ENCODE measurements at places on chromosomes 12 and 14.

DNA sequence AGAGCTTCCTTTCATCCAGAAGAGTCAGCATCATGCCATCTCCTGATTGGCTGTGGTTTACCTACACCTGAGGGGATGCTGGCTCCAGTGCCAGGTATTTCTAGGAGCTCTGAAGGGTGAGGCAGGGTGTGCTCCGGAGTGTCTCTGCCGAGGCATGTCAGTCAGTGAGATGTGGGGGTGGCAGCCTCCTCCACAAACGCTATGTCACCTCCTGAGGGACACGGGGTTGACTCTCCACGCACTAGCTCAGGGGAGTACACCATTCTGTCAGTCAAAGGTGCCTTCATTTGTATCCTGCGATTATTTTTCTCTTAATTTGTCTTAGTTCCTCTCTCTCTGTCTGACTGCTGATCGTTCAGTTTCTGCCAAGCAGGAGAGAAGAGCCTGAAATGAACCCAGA, 604.5 kb downstream of the VRK1 start:
- DNase-seq, result no peak

DNA sequence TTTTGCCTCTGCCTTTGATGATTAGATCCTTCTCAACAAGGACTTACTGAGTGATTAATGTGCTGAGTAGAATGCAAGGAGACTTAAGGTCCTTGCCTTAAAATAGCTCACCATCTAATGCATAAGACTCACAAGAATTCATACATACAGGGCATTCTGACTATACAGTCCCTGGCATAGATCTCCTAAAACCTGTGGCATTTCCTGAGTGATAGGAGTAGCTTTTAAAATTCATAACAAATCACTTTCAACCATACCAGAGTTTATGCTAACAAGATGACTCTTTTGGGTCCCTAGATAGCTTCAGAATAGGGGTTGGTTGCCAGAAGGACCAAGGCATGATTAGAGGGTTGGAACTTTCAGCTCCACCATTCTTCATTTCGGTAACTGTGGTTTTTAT, 48.8 kb downstream of the STXBP6 start:
- no peak for DNase-seq

DNA sequence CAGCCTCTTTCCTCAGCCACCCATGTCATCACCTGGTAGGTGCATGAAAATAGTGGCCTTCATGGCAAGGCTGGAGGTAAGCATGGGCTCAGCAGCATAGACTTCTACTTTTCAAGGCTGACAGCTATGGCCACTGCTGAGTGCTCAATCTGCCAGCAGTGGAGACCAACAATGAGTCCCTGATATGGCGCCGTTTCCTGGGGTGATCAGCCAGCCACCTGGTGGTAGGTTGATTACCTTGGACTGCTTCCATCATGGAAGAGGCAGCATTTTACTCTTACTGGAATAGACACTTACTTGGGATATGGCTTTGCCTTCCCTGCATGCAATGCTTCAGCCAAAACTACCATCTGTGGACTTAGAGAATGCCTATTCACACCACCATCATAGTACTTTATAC, 39.5 kb upstream of the USP44 start:
- no peak for DNase-seq

GRCh38 chr12:102976609-102977280, 19.3 kb downstream of the ASCL1 start:
- no peak for DNase-seq

- no peak for DNase-seq
Observed at GRCh38 chr12:53971686-53972085, 1.2 kb upstream of the HOXC11 start.

DNA sequence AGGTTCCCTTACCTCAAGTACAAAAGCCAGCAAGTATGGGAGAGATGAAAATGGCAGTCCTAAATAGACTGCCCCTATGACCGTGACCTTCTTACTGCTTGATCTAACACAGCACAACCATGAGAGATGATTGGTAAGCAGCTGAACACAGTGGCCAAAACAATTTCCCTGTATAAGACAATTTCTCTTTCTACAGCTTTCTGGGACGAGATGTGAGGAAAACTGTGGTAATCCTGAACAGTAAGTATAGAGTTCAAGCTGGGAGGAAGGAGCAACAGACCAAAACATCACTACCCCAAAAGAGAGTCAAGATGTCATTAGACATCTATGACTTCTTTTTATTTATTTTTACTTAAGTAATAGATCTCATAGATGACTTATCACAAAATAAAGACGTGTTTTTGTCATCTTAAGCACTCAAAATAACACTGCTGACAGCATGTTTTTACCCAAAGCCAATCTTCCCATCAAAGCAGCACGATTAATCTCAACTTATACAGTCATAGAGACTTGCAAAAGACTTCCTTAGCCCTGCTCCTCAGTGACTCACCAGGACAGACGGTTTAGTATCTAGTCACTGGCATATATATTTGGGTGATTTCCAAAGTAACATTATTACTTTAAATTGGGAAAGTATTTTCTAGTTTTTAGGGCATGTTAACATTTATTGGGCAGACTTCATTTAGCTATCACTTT, 3.7 kb downstream of the TMEM52B start:
- no peak for DNase-seq

DNA sequence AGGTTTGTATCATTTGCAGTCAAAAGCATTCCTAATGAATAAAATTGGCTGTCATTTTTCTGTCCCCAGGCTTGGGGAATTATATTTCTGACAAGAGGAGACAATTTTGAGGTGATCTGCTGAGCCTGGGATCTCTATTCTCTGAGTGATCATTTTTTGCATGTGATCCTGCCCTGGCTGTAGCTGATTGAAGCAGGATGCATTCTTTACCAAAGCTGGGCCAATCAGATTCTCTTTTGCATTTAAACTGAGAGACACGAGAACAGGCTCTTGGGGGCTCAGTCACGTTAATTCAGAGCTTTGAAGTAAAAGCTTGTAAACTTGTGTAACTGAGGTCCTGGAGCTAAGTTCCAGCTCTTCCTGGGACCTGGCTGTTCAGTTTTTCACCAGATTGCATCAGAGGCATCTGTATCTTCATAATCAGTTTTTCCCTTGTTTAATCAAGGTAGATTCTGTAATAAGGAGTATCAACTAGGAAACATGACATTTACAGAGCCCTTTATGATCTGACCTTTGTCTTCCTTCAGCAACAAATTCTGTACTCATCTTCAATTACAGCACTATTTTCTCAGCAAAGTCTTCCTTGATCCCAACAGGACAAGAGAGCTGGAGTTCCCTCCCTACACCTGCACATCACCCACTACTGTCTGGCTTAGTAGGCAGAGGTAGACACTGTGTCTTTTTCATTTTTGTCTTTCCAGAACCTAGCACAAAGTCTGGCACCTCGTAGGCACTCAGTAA, 35.0 kb upstream of the MANSC4 start:
- no peak for DNase-seq

- DNase-seq, result no peak
Observed at GRCh38 chr12:98771811-98772752, 127.0 kb downstream of the APAF1 start.

DNA sequence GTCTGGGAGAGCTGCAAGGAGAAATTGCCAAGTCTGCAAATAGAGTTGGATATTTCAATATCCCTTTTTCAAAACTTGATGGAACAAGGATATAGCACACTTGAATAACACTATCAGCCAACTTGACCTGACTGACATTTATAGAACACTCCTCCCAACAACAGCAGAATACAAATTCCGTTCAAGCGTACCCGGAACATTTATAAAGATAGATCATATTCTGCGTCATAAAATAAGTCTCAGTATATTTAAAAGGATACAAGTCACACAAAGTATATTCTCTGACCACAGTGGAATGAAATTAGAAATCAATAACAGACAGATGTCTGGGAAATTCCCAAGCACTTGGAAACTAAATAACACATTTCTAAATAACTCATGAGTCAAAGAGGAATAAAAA, 29.0 kb upstream of the MEG3 start:
- DNase-seq, result no peak

- no peak for DNase-seq
Observed at GRCh38 chr12:22039361-22039760, 6.7 kb upstream of the CMAS start.

DNA sequence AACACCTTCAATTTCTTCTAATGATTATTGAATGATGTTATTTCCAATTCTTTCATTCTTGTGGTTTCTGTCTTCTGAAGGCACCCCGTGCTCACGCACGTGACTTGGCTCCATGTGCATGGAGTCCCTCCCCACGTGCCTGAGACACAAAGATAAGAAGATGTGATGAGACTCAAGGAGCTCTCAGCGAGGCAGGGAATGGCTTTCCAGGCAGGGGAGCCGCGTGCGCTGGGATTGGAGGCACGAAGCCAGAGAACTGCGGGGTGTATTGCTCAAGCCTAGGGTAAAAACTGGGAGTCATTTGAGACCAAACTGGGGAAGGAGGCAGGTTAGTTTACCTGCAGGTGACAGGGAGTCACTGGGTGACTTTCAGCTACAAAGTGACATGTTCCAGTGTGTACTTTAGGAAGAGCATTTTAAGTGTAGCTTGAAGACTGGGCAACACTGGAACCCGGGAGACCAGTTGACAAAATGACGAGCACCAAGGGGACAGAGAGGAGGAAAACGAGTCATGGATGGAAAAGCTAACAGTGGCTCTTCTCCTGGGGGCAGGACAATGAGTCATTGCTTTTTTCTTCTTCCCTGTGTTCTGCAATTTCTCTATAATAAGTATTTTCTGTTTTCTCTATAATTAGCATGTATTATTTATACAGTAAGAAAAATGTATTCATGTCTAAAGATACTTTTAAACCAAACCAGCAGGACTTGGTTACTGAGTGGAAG, 311.7 kb upstream of the FKBP4 start:
- no peak for DNase-seq

- no peak for DNase-seq
Observed at GRCh38 chr12:42766754-42767153, 177.2 kb upstream of the PRICKLE1 start.

- DNase-seq, result no peak
Observed at GRCh38 chr14:64279704-64280668, 14.2 kb downstream of the ESR2 start.

GRCh38 chr12:58703866-58704265, 216.4 kb downstream of the LRIG3 start:
- DNase-seq, result no peak

GRCh38 chr14:104377256-104377655, 202.3 kb upstream of the C14orf180 start:
- no peak for DNase-seq

- no peak for DNase-seq
Observed at GRCh38 chr12:62834971-62835547, 99.9 kb downstream of the PPM1H start.

DNA sequence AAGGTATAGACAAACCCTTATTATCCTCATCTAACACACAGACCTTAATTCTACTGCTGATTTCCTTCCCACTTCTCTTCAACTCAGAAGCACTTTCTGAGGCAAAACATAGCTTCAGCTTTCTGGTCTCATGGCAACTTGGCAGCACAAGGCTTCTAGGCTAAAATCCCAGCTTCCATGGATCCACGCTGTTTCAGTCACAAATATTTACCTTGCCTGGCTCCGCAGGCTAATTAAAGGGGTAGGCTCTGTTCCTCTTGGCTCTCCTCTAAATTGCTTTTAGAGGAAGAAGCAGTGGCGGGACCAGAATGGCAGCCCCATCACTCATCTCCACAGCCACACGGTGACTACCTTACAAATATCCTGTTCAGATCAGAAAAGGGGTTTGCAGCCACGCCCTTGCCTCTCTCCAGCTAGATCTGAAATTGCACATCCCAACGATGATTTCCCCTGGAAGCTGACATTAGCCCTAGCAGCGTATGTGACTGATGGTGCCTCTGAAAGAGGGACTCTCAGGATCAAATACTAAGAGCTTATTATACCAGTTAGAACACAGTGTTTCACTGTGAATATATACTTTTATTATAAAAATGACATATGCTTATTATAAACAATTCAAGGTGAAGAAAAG, 221.5 kb upstream of the NUDT4 start:
- DNase-seq, result peak; percentile 36
